GM04504 (cell line): ENCODE measurements at places on chromosomes 2 and 18.

- no peak for DNase-seq
These were observed 147.9 kb downstream of the B3GNT2 start for GRCh38 chr2:62343636-62344337.

DNA sequence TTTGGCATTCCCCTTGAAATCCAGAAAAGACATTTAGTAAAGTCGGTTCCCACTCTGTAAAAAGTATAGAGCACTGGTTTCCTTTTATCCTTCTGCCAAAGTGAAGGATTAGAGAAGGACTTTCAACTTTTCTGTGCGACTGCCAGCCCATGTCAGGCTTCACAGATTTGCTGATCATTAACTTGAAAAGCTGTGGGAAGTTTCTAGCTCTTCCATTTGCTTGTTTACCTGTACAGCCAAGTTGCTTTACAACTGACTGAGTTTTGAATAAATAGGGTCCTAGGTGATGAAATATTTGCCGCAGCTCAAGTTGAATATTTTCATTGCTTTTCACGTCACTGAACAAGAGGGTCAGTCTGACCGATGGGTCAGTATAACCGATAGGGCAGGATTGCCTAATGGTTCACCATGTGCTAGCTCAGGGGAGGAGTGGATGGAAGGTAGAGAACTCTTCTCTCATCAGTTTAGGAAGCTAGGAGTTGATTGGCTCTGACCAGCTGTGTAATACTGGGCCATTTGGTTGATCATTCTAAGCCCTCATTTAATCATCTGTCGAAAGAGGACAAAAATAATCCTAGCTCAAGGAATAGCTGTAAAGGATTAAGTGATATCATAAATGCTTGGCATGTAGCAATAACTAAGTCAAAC is 30.4 kb downstream of the UPP2 start:
- no peak for DNase-seq

- no peak for DNase-seq
These were observed 56.3 kb upstream of the GULP1 start for GRCh38 chr2:188235364-188235763.

- no peak for DNase-seq
These were observed 36.5 kb downstream of the MYO3B start for GRCh38 chr2:170214309-170214948.

DNA sequence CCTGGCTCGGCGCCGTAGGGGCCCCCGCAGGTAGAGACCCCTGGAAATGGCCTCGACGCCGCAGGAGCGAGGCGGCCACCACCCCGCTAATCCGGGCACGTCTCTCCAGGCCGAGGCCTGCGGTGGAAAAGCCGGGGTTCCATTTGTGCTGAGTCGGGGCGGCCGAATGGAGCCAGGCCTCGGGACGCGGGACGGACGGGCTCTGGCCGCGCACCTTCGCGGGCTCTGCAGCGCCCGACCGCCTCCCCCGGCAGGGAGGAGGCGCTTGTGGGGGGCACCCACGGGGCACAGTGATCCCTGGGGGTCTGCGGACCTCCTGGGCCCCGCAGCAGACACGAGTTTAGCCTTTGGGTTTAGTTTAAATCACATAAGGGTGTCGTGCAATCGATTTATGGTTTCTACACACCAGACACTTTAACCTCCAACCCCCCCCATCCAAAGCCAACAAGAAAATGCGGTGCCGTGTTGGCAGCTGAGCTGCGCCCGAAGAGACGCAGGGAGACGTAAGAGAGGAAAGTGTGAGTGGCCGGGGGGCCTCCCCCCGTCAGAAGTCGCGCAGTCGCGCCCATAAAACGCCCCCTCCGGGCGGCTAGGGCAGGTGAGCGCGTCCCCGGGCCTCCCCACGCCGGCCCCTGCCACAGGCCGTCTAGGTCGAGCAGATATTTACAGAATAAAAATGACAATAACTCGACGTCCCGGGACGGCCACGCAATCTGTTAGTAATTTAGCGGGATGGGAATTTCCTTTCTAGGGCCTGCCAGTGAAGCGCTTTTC is 1.0 kb upstream of the NFATC1 start:
- DNase-seq, result no peak
